ENCODE measurements at places on chromosomes 3 and 15.

GRCh38 chr3:139016430-139017048, 4.2 kb downstream of the PRR23B start:
- no peak for DNase-seq

- no peak for DNase-seq
Observed at GRCh38 chr3:113021471-113021870, 30.7 kb downstream of the GTPBP8 start.

DNA sequence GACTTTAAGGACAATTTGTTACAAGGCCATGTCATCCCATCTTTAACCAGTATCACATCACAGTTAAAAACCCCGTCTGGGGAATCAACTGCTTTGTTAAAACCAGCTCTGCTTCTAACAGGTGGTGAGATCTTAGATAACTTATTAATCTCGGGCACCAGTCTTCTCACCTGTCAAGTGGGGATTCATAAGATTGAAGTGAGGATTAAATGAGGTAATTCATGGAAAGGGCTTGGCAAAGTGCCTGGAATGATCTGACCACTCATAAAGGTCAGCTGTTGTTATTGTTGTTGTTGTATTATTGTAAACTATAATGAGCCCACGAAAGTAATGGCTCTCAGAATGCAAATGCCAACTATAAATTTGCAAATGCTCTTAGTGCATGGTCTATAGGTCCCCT, 30.1 kb upstream of the SLC24A5 start:
- no peak for DNase-seq

- no peak for DNase-seq
Observed at GRCh38 chr3:36893137-36893557, 51.7 kb downstream of the TRANK1 start.

GRCh38 chr3:19216669-19217337, 68.5 kb downstream of the KCNH8 start:
- DNase-seq: no peak

DNA sequence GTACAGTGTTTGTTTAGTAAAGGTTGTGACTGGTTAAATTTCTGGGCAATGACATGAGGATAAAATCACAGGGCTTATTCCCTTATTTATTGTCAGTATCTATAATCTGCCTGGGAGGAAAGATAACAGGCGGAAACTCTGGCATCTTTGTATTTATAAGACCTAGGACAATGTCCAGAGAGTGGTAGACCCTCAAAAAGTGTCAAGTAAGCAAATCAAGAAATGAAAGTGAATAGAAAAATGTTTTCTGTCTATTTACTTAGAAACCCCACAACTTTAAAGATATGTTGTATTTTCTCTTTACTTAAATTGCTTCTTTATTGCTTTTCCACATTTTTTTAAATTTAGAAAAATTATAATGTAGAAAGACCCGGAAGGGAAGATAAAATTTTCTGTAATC, 544.6 kb downstream of the EDEM1 start:
- DNase-seq: no peak

DNA sequence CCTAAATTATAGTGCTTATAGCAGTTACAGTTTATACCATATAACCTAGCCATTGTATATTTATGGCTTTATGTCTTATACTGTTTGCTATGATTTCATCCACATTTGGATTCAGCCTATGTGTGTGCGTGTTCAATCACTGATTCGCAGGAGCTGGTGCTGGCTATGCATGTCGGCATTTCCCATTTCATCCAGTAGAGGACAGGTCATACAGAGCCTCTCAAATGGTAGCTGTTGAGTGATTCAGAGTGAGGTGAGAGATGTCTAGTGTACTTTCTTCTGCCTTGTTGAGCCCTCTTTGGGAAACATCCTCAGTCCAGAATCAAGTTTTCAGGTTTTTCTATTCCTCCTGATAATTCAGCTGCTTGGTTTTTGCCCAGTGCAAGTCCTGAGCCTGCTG, 76.1 kb downstream of the FRMD4B start:
- DNase-seq: no peak

DNA sequence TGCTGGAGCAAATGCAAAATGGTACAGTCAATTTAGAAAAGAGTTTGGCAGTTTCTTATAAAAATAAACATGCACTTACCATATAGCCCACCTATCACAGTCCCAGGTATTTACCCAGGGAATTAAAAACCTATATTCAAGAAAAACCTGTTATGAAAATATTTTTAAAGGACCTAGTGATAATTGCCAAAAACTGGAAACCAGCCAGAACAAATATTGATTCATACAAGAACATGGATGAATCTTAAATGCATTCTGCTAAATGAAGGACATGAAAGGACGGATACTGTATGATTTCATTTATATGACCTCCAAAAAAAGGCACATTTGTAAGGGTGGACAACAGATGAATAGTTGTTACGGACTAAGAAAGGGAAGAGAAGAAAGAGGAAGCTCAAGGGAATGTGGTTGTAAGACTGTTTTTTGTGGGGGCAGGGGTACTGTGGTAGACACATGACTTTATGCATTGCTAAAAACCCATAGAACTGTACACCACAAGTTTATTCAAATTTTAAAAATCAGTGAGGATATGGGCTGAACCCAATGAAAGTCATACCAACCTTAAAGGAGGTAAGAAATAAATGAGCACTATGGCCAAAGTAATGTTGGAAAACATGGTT, 61.0 kb downstream of the ZBBX start:
- DNase-seq: no peak

- no peak for DNase-seq
Observed at GRCh38 chr15:99247062-99247461, 2.3 kb downstream of the TTC23 start.

DNA sequence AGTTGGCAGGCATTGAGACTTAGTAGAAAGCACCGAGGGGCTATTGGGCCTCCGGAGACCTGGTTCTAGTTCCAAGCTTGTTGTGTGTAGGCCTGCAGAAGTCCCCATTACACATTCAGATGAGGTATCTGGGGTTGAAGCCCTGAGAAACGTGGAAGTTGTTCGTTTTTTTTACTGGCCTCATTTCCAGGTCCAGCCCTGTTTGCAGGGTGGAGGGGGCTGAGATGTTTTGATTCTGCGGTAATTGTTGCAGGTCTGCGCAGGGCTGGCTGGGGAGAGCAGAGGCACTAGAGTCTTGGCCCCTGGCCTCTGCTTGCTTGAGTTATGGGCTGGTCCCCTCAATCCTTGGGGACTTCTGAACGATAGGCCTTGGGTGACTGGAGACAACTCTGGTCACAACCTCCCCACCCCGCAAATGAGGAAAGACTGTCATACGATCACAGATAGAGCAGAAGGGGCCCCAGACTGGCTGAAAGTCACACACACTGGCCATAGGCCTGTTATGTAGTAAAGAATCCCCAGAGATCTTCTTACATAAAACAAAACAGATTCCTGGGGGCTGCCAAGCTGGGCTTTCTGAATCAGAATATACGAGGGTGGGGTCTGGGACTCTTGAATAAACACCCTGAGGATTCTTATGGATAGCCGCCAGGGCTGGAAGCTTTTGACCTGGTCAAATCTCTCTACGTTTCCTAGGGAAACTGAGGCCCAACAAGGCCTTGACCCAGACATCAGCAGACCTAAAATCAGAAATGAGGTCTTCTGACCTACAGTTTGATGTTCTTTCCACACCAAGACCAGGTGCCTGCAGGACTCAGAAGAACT, 15.6 kb downstream of the KBTBD13 start:
- no peak for DNase-seq

DNA sequence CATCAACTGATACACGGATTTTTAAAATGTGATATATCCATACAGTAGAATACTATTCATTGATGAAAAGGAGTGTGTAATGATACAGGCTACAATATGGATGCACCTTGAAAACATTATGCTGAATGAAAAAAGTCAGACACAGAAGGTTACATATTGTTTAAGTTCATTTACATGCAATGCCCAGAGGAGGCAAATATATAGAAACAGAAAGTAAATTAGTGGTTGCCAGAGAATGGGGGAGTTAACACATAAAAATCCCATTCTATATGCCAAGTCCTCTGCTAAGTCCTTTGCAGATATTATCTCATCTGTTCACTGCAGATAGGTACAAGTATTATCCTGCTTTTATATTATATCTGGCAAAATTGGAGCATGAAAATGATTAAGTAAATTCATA, 22.1 kb upstream of the CDIN1 start:
- no peak for DNase-seq

Data from stimulated activated CD8-positive, alpha-beta memory T cell treated with anti-CD3 and anti-CD28 coated beads, Interleukin-12 subunit alpha, Interleukin-12 subunit beta, amount 100 ng/mL, for 1 hour (primary cell).